ENCODE measurements at places on chromosomes 6 and 20.

GRCh38 chr20:53652090-53652858 lies 58.6 kb upstream of the ZNF217 start:
- DNase-seq, result no peak

DNA sequence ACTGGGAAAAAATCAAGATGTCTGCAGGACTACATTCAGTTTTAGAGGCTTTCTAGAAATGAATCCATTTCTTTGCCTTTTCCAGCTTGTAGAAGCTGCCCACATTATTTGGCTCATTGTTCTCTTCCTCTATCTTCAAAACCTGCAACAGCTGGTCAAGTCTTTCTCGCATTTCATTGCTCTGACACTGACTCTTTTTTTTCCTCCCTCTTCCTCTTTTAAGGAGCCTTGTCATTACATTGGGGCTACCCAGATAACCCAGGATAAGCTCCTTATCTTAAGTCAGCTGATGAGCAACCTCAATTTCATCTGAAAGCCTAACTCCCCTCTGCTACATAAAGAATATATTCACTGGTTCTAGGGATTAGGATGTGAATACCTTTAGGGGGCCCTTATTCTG lies 53.2 kb upstream of the CEP162 start:
- no peak for DNase-seq

DNA sequence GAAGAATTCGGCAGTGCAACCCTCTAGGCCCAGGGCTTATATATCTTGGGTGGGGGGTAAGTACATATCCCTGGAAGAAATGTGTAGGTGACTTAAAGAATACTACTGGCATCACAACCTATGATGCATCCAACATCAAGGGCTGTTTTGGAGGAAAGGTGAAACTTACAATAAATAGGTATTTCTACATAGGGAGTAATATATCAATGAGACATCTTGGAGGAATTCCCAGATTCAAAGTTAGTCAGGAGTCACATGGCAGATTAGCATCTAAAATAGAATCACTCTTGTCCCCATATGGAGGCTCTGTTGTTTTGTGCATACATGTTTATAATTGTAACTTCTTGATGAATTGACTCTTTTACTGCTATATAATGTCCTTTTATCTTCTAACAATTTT lies 375.5 kb downstream of the PAX1 start:
- no peak for DNase-seq

DNA sequence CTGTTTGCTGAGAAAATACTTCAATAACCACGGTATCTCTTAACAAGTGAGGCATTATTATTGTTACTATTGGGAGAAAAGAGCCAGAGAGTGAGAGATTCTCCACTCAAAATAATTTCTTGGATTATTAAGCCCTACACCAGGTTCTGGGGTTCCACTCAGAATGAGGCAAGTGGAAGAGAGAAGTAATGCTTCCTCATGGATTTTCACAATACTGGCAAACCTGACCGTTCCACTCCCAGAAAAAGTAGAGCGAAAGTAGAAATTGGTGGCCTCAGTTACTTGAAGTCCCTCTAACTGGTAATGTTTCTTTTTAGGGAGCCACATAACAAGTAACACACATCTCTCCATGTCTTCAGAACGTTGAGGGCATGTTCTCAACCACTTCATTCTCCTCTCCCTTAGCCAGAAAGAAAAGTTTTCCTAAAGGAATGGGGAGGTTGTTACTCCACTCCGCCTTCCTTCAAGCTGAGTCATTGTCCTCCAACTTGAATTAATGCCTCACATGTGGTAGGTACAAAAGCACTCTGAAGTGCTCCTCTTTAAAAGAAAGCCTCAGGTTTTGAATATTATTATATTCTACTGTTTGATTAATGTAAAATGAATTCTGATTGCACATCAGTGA lies 1.9 kb downstream of the BAG2 start:
- peak; percentile 34 for DNase-seq

DNA sequence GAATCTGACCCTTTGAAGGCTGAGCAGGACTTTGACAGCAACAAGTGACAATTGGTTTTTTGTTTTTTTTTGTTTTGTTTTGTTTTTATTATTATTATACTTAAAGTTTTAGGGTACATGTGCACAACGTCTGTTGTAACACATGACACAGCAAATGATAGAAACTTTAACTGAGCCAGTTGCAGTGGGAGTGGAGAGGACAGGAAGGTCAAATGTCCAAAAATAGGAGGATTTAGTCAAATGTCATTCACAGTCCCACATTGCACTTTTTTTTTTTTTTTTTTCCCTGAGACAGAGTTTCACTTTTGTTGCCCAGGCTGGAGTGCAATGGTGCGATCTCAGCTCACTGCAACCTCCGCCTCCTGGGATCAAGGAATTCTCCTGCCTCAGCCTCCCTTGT lies 223.0 kb downstream of the HIVEP2 start:
- no peak for DNase-seq

- no peak for DNase-seq
Observed at GRCh38 chr6:34004706-34005105, 141.2 kb downstream of the GRM4 start.

GRCh38 chr6:93416571-93417420 lies 2.6 kb downstream of the EPHA7 start:
- peak; percentile 76 for DNase-seq

- DNase-seq, result no peak
Observed at GRCh38 chr6:125104425-125104824, 49.1 kb upstream of the TPD52L1 start.

Data from H7 (cell line).